Putamen (tissue), 1 donor: ENCODE measurements at places on chromosomes 1 and 21.

DNA sequence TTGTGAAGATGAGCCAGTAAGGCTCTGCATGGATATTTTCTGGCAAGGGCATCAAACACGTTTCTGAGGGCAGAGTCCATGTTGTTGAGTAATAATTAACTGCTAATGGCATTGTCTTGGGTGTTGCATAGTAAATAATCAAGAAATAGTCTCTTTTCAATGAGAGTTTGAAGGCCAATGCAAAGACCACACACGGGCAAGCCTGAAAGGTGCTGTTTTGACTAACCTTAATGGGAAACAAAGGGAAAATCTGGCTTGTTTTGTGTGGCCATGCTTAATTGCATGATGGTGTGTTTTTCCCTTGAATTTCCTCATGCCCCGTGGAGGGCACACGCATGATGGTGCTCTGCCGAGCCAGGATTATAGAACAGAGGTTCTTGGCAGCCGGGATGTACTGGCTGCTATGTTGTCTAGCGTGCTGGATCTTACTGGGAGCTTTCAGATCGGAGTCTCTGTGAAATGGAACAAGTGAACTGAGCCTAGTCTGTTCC lies 127.6 kb downstream of the NOS1AP start:
- no peak for DNase-seq

DNA sequence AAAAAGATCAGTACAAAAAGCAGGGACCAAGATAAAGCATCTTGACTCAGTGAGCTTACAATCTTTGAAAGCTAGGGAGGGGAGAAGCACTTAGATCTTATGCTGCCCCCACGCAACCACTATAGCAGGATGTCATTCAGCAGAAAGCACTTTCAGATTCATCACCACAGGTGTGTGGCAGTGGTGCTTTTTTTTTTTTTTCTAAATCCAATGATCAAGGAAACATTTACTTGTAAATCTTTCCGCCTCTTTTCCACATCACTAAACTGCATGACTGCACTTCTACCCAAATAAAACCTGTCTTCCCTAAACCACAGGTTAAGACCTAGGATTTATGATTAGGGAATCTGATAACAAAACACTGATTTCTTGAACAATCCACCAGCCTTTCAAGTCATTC lies 154.8 kb downstream of the SLC45A1 start:
- DNase-seq, result peak; percentile 47

- no peak for DNase-seq
These were observed 16.5 kb upstream of the EDN2 start for GRCh38 chr1:41500781-41501518.

DNA sequence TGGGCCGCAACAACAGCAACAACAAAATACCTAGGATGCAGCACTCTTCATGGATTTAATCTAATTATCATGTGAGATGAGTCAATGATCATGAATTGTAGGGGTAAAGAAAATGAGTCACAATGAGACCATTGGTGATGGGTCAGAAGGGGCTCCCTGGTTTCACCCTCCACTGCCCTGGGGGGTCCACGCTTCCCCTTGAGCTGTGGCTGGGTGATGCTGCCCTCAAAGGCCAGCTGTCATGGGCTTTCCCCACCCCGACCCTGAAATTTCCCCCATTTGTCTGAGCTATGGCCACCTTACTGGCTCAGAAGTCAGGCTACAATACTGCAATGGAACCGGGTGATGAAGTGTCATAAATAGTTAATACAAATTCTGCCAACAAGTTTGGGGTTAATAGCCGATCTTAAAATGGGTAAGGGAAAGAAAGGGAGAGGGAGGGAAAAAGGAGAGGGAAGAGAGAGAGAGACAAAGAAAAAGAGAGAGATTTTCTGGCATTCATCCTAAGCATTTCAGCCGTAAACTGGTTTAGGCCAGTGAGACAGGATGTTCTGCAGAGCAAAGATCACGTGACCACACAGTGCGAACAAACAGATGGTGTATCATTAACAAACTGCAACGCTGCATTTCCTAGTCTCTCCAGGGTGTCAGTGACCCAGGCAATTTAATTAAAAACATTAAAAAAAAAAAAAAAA lies 143.4 kb upstream of the ERRFI1 start:
- DNase-seq, result peak; percentile 7

DNA sequence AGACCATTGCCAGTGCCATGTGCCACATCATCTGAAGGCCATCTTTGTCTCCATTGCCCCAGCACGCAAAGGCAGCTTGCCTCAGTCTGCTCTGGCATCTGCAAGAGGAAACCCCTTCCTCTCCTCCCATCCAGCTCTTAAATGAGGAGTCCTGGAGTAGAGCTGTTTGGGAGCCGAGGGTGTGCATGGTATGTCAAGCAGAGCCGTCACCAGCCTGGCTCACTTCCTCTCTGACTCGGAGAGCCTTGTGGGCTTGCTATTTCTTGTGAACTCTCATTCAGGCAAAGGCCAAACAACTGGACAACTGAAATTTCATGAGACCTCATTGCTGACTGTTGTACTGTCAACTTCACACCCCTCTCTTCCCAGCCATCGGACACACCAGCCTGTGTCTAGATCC lies 143.9 kb downstream of the SIPA1L2 start:
- no peak for DNase-seq

GRCh38 chr1:205592443-205593003 lies 39.3 kb downstream of the ELK4 start:
- no peak for DNase-seq

- no peak for DNase-seq
These were observed 130.5 kb downstream of the PPIAL4G start for GRCh38 chr1:148352470-148353053.

- no peak for DNase-seq
These were observed 65.5 kb upstream of the BACH1 start for GRCh38 chr21:29233256-29233546.

DNA sequence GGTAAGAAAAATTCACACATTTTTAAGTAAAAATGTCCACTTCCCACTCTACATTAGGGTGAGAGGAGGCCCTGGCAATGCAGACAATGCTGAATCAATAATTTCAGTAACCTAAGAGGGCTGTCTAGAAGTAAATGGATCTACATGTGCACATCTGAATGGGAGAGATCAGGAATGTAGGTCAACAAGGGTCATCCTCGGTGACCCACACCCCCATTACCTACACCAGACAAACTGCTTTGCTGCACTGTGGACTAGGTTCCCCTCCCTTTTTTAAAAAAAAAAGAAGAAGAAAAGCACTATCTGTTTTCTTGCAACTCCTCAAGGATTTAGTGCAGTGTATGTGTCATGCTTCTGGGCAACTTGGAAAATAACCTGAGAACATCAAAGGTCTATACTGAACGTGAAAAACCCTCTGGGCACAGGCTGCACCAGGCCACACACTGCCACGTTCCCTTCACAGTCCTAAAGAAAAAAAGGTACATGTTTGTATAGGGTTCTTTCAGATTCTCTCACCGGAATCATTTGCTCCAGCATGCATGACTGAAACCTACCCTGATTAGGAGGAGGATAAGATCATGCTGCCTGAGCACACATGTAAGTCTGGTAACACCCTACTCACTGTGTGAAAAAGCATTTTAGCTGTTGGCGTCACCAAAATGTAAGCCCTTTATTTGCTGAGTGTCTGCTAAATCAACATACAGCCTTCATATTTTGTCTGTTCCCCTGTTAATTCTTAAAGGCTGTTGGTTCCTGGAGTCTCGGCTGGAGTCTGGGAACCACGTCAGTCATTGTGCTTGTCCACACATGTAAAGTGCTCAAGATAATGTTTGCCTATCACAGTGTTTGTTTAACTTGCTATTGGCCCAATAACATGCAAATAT lies 341.0 kb downstream of the SMYD3 start:
- no peak for DNase-seq

- DNase-seq, result no peak
These were observed 11.5 kb downstream of the GPR3 start for GRCh38 chr1:27403931-27404330.

GRCh38 chr21:45820171-45821091 lies 161.1 kb upstream of the COL6A1 start:
- DNase-seq, result peak; percentile 67

DNA sequence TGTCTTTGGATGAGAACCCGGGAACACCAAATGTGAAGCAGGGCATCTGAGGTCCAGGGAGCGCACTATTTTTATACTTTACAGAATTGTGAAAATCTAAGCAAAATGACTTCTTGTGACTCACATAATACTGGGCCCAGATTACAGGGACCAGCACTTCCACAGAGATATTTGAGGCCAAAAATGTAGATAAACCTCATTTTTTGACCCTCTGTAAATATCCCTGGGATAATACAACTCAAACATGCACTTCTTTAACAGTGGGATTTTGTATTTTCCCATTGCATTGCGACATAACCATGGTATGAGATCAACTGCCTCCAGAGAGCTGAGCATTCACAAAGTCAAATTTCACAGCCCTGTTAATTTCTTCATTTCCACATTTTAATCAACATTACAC lies 289.4 kb upstream of the ADGRL4 start:
- no peak for DNase-seq

DNA sequence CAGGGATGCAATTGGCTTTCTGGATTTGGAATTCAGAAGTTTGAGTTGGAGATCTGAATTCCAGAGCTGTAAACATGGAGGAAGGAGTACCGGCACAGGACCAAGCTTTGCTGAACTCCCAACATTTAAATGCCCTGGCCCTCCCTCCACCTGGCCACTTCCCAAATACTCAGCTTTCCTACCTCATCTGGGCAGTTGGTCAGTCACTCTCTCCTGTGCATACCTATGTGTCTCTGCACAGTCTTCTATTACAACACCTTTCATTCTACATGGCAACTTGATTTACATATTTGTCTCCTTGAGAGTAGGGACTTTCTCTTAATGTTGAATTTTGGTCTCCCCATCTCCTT lies 6.1 kb upstream of the KHDRBS1 start:
- no peak for DNase-seq

- DNase-seq, result no peak
These were observed 5.4 kb downstream of the ARTN start for GRCh38 chr1:43938892-43939587.

- no peak for DNase-seq
These were observed 12.4 kb upstream of the FAM3B start for GRCh38 chr21:41304068-41304720.

DNA sequence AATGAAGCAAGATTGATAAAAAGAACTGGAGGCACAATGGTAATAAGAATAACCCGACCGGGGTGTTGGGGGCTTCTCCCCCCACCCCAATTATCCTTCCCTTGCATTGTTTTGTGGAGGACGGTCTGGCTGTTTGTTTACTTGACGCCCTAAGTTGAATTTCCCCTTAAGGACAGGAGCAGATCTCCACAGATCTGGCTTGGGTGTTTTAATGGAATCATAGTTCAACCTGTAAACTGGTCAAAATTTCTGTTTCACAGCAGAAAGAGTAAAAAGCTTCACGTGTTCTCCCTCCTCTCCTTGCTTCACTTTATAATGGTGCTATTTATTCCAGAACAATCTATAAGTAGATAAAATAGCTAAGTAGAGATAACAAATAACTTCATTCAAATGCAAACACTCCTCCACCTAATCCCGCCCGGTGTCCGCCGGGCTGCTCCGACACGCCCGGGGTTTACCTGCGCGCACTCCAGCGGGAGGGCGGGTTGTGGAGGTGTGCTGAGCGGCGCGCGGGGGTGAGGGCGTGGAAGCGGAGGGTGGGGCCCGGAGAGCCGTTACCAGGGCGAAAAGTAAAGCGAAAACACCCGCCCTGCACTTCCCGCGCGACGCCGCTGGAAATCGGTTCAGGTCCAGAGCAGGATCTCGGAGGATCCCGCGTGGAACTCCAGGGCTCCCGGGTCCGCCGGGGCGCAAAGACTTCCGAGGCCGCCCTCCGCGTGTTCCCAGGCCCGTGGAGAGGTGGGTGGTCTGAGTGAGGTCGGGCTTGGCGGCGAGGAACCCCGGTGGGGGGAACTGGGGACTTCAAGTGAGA lies 2.0 kb upstream of the ATF3 start:
- DNase-seq, result no peak

GRCh38 chr1:147496044-147496443 lies 45.3 kb upstream of the BCL9 start:
- DNase-seq, result no peak

DNA sequence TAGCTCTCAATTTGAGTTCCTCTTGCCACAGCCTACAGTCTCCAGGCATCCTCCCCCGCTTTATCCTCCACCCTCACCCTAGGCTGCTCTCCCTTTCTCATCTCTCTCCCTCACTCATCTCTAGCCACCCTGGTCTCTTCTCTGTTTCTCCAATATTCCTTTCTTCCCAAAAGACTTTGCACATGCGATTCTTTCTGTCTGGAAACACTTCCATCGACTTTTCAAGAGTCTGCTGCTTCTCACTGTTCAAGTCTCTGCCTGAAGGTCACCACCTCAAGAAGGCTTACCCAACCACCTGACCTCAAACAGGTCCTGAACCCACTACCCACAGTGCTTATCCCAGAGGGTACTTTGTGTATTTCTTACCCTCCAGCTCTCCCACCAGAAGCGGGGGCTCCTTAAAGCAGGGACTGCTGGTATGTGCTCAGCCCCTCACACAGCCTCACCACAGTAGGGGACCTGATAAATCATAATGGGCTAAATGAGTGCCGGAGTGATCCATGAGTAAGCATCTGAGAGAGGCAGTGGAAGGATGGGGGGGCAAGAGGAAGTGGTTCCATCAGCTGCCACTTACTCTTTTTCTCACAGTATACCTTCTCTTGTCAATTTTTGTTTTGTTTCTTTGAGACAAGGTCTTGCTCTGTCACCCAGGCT lies 14.3 kb upstream of the KRTAP19-8 start:
- no peak for DNase-seq

DNA sequence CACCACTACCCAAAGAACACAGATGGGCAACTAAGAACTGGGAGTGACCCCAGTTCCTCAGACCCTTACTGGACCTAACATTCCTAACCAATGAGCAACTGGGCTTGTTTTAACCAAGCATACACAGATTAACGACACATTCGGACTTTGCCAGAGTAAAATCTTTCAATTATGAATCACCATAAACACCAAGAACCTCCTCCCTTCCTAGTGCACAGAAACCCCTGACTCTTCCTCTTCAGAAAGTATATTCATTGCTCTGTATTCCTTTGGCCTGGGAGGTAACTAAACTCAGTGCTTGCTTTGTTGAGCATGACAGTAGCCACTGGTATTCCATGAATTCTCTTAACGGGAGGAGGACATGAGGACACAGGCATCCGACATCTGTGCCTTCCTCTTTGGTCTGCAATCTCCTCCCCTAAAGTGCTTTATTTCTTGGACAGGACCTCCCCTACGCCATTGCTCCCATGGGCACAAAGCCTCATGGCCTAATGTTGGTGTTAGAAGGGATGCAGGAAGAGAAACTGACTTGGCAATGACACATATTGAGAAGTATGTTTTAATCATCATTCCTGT lies 42.7 kb downstream of the SEC16B start:
- no peak for DNase-seq

DNA sequence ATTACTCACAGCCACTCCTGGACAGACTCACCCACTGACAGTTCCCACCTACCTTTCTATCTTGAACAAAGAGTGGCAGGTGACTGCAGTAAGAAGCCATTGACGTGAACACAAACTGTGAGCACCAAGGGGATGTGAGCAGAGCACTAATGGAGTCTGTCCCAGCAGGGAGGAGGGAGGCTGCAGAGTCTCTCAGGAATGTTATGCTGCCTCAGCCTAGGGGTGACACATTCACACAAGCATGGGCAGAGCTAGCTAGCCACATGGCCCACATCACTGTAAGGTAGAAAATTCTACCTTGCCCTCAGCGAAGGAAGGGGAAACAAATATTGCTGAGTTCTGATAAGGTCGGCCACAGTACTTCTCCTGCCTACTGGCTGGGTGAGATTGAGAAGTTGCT lies 56.8 kb upstream of the PTGFRN start:
- no peak for DNase-seq
